ENCODE measurements at places on chromosomes 7 and 10.

DNA sequence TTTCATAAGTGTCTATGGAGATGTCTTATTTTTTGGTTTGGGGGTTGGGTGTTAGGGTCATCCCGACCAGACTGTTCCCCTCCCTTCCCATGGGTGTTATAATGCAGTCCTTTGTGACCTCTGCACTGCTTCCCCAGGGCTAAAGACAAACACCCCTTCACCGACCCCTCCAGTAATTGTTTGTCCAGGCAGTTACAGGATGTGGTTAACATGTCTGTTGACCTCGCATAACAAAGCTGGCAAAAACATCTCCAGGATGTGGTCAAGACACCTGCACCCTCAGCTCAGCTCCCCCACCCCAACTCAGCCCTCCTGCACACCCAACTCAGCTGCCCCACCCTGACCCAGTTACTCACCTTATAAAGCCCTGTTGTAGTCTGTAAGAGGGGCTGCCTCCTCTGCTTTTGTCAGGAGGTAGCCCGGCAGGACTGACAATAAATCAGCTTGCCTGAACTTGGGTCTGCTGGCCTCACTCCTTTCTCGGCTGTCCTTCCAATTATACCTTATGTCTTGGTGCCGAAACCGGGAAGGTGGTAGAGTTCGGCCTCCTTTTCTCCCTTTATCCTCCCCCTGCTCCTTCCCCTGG, 102.2 kb downstream of the ZNF92 start:
- DNase-seq = no peak

- DNase-seq = peak; percentile 43
Measured at GRCh38 chr7:21355406-21355874, 72.4 kb upstream of the SP4 start.

GRCh38 chr7:103902917-103903316, 86.5 kb downstream of the RELN start:
- no peak for DNase-seq

DNA sequence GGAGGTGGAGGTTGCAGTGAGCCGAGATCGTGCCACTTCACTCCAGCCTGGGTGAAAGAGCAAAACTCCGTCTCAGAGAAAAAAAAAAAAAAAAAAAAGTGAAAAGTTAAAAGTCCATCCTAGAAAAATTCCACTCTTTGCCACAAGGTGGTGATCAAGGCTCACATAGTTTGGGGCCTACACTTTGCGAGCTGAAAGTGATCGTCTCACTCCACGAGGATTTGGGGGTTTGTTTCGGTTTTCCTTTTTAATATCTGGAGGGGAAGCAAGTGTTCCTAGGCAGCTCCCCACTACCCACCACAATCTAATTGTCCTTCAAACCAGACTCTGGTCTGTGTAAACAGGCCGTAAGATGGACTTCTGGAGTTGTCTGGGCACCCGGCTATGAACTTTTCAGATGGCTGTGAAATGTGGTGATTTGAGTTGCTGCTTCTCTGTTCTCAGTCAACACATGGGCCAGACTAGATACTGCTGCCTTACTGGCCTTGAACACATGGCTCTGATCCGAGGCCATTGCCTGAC, 27.1 kb downstream of the PRLHR start:
- DNase-seq = peak; percentile 66

DNA sequence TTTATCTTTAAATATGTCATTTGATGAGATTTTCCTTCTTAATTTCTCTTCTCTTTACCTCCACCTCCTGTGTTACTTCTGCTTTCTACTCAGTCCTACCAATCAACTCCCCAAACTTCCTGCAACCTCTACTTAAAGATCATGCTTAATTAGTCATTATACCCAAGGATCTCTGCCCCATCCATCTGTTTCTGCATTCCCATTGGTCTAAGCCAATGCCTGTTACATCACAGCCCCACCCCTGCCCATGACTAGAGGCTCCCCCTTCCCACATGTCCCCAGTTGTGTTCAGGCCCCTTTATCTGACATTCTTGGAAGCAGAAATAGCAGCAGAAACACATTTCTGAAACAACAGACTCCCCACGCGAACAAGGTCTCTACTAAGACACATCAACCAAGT, 319.1 kb upstream of the NFE2L3 start:
- DNase-seq = no peak

- no peak for DNase-seq
Measured at GRCh38 chr10:113175756-113176651, 226.0 kb downstream of the TCF7L2 start.

DNA sequence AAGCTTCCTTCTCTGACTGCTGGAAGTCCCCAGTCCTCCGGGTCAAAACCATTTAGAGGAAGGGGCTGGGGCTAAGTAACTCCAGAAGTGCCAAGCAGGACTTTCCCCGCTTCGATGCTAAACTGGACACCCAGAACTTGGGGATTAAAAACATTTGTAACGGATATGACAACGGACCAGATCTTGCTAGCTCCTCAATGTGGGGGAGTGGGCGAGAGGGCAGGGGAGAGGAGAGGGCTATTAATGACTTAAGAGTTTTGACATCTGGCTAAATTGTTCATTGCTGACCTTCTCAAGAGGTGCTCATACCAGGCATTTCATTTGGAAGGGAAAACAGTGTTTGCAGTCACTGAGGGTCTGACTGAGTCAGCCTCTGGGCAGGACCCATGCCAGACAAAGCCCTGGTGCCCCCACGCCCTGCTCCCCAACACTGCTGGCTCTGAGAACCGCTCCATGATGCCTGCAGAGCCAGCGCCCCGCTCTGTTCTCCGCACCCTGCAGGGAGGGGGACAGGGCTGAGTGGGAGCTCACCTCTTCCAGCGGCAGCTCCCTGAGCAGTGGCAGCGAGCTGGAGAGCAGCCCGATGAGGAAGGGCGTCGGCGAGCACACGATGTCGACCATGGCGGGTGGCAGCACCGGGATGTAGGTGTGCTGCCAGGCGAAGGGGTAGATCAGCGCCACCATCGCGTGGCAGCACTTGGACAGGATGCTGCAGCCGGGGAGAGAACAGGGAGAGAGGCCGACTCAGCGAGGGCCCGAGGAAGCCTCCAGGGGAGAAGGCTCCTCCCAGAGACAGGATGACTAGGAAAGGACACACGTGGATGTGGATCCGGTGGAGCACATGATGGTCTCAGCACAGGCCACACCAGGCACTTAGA, 47.7 kb upstream of the MKRN1 start:
- DNase-seq = no peak

DNA sequence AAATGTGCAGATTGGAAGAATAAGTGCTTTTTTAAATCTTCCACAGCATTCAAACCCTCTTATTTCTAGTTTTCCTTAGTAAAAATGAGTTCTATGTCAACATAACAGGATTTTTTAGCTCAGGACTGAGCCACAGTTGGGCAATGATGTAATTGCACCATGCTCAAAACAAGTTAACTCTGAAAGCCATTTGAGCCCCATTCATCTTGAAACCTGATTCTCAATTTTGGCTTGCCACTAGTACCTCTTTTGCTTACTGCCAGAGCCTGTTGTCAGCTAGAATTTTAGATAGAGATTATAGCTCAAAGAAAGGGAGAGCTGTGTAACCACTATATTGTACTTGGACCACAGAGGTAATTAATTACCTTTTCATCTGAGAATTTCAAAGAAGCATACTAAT, 1028.5 kb upstream of the PHF14 start:
- DNase-seq = no peak

- DNase-seq = no peak
Measured at GRCh38 chr10:49322371-49323170, 23.6 kb downstream of the C10orf71 start.

DNA sequence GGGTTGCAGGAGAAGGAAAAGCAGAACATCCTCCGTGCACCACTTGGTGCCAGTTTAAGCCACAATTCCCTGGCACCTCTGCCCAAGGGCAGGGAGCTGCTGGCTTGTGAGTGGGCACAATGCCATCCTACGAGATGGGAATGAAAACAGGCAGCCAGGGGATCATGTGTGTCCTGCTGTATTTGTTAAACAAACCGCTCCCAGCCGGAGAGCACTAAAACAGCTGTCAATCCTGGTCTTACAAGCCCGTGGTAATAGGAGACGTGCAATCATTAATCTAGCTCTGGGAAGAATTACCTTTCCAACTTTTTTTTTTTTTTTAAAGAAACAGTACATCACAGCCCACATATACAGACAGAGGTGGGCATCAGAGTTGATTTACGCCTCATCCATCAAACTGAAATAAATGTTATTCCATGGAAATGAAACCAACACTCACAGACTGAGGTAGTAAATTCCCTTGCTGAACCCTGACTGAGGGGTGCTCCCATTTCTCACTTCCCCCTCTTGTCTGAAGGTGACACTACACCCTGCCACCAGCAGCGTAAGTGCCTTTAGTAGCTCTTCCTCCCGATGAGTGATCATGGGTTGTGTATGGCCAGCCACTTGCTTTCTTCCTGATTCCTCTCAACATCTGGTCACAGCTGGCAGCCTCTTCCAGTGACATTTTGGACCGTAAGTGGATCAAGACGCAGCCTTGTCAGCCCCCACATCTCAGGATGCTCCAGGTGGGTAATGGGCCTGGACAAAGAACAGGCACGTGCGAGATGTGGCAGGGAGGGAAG, 143.8 kb downstream of the TEX36 start:
- no peak for DNase-seq

DNA sequence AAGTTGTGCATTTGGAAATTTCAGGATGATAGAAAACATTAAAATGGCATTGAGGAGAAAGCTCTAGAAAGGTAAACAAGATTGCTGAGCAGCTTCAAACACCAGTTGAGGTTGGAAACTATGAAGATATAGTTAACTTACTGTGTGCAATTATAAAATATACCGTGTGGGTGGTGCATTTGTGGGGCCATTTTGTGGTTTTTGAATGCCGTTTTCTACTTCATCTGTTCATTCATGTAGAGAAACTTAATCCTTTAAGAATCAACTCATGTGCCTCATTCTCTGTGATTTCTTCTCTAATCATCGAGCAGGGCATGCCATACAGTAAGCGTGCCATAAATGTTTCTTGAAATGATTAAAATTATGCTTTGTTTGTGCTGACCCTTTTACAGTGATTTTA, 232.8 kb upstream of the TEX47 start:
- no peak for DNase-seq

DNA sequence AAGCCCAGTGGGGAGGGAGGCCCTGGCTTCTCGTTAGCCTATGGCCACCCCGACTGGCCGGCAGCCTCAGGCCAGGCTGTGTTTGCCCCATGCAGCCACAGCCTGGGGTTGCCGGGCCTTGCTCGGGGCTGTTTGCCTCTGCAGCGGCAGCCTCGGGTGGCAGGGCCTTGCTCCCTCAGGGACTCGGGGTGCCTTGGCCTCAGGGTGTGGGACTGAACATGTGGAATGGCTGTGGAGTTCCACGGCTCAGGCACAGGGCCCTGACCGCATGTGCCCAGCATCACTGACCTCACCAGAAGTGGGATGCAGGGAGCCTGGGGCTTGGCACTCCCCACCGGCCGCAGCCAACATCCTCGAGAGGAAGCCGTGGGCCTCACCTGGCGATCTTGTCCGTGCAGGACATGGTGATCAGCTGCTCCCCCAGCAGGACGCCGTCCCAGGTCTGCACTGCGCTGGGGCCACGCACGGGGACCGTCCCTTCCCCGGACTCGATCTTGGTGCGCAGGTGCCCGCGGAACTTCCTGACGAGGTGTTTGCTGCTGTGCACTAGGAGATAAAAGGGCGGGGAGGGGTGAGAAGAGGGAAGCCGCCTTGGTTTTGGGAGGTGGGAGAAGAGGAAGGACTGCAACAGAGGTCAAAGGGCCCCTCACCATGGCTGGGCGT, 160.5 kb downstream of the WDR37 start:
- no peak for DNase-seq

DNA sequence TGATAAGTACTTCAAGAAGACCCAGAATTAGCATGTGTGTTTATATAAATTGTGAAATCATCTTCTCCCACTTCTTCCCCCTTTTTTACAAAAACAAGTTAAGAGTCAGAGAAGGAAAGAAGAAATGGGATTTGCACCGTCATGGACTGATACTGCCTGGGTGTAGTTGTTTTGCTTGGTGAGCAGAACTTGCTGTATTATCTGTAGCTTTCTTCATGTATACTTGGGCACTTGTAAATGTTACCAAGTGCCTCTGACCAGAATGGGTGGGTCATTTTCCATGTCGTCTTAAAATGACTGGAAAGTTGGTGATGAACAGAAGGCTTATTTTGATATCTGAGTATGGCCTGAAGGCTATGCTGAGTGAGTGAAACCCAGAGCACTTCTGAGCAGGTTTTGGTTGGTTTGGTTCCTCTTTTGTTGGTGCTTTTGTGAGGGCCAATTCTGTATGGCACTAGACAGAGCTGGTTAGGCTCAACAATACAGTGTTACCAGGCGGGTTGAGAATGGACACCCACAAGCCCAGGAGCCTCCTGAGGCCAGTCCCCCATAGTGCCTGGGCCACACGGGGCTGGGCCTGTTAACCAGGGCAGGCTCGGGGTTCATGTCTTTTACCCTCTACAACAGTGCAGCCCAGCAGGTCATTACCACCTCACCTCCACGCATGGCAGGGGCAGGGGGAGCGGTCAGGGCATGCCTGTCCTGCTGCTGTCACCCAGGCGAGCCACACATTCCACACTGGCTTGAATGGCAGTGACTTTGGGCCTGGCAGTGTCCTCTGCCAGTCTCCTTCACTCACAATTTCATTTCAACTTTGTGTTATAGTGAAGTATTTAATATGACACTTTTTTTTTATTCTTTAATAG, 115.1 kb downstream of the CCNY start:
- peak; percentile 70 for DNase-seq

DNA sequence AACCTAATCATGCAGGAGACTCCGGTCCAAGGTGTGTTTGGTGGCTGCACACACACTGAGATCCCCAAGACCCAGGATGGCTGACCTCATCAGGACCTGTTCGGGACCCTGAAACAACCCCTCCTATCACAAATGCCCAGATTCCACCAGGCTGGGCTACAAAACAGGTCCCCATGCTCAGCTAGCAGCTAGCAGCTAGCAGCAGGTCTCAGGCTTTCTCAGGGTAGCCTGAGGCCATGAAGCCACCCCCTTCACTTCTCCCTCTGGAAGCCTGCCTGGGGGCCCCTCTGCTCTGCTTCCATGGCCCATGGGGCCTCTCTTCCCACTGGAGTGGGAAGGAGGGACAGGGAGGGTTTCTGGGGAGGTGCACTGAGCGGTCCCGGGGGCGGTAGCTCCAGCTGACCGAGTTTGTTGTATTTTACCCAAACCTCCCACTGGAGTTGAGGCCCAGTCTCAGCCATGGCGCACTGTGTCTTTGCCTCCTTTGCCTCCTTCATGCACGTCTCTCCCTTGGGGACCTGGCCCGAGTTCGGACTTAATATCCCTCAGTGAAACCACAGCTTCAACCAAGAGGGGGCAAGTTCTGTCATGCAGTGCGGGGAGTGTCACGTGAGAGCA, 95.1 kb upstream of the GPR26 start:
- DNase-seq = no peak

GRCh38 chr7:155418941-155419755, 38.8 kb upstream of the EN2 start:
- no peak for DNase-seq

DNA sequence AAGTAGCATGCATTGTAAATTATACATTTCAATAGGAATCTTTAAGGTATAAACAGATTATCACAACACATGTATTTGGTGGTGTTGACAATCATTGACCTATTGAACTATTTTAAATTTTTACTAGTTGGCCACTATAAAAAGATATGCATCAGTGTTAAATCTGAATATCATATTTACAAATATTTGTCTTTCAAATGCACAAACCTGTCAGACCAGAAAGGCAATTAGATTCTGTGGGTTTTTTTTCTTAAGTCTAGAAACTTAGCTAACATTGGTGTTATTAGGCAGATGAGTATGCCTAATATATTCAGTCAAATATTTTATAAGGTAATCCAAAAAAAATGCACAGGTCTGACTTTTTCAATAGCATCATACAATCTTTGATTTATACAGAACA, 241.4 kb upstream of the DGKB start:
- no peak for DNase-seq

GRCh38 chr10:72007246-72007892, 43.2 kb downstream of the CHST3 start:
- no peak for DNase-seq

Data from hematopoietic multipotent progenitor cell treated with erythropoietin and hydrocortisone succinate and interleukin-3 and kit ligand, for 15 days (in vitro differentiated cells).